GM13977 (cell line): ENCODE measurements at places on chromosomes 3 and 15.

- no peak for DNase-seq
Observed at GRCh38 chr3:118802325-118803095, 232.1 kb downstream of the IGSF11 start.

DNA sequence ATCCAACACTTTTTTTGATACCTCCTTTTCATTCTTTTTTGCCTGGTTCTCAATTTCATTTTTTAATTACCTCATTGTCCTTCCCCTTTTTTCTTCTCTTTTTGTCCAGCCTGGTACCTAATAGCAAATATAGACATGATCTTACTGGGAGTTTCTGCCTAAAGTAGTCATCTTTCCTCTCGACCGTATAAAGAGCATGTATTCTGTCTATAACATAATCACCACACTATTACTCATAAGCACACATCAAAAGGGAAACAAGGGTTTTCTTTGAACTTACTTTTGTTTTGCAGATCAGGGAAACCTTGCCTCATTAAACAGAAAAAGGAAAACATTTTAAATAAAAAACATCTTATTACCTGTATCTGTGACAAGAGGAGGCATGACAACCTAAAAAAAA lies 33.0 kb downstream of the FAM98B start:
- peak; percentile 29 for DNase-seq

DNA sequence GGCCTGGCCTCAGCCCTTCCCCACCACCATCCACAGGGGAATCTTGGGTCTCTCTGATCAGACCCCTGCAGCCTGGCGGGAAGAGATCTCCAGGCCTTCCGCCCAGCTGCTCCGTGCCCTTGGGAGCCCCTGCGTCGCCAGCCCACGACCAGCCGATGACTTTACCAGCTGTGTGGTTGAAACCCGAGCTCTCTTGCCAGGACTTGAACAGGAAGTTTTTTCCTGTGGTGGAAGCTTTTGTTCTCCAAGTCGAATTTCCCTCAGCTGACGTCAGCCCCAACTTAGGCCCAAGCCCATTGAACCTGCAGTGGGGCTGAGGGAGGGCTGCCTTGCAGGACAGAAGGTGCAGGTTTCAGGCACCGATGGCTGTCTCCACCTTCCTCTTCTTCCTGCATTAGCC lies 51.7 kb upstream of the SMAD3 start:
- no peak for DNase-seq

DNA sequence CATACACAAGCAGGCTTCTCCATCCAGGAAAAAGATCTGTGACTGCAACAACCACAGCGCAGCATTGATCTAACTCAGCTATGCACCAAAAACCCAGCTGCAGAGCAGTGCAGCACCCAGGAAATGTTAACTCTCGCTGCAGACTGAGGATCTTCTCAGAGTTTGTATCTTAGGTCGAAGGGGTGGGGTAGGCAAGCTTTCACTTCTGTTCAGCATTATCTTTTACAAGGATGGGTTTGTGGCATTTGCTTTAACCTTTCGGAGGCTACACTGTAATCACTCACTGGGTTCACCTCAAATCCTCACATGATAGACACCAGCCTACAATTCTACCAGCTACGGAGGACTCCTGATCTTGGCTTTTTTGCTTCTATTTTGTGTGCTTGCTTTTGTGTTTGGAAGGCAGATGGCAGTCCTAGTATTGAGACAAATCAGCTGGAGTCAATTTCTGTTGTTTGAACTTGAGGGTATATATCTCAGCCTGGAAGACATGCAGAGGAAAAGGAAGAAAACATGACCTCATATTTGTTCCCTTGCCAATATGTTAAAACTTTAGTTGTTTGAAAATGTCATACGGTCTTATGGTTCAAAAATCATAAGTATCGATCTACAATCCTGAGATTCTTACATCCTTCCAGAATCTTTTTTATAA lies 25.2 kb downstream of the LRRK1 start:
- DNase-seq, result no peak

- DNase-seq, result no peak
Observed at GRCh38 chr3:42639192-42639591, 14.3 kb upstream of the ZBTB47 start.

DNA sequence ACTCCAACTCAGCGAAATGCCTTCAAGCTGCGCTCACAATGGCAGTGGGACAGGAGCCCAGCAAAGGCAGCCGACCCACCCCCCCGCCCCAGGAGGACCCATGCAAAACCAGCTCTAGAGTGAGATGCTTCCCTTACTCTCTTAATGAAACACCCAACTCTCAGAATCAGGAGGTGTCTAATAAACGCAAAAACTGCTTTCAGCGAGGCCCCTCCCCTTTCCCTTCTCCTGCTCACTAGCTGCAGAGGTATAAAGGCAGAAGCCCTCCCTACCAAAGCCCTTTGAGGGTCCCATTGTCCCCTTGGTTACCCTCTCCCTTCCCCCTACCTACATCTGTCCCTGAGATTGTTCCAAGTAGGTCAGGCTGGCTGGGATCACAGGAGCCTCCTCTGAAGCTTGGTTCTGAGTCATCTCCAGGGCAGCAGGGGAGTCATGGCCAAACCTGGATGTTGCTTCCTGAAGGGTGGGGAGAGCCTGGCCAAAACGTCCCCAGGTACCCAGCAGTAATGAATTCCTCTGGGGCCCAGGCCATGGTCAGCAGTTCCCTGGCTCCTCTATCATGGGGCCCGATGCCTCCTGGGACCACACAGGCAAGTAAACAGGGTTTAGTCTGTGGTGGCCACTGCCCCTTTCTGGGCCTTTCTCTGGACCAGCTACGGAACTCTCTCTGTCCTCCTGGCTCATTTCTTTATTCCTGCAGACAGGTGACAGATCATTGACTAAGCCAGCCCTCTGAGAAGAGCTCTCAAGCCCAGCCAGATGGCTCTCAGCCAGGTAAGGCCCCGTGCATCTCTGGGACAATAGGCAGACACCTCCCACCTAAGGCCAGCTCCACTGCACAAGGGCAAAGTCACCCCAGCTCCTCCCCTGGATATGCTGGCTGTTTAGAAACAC lies 8.6 kb downstream of the KLHL25 start:
- DNase-seq, result peak; percentile 19

GRCh38 chr3:21938267-21938681 lies 187.3 kb upstream of the ZNF385D start:
- no peak for DNase-seq

- no peak for DNase-seq
Observed at GRCh38 chr3:126682009-126682408, 22.0 kb upstream of the CHCHD6 start.

GRCh38 chr3:72633121-72633520 lies 215.1 kb downstream of the SHQ1 start:
- DNase-seq, result no peak

DNA sequence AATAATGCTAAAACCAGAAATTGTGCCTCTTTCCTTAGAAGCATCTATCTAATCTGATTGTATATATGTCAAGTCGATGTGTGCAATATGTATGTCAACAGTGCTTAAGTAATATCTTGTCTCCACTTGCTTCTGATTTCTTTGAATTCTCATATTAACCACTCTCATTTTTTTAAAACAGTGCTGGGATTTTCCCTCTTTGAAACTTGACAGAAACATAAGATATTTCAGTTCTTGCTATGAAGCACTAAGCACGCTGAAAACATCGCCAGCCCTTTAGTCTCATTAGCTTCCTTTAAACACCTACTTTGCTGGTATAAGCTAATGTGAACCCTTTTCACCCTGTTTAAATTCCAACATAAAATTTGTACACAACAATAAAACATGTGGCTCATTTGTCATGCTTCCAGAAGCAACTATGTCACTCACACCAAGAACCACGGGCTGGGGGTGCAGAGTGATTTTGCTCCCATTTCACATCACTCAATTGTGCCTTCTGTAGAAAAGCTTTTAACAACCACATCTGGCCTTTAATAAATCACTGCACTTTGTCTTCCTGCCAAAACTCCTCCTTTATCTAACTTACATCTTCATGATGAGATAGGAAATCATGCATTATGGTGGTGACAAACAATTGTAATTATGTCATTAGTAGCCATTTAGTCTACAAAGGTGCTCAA lies 185.2 kb downstream of the FOXP1 start:
- DNase-seq, result peak; percentile 16

DNA sequence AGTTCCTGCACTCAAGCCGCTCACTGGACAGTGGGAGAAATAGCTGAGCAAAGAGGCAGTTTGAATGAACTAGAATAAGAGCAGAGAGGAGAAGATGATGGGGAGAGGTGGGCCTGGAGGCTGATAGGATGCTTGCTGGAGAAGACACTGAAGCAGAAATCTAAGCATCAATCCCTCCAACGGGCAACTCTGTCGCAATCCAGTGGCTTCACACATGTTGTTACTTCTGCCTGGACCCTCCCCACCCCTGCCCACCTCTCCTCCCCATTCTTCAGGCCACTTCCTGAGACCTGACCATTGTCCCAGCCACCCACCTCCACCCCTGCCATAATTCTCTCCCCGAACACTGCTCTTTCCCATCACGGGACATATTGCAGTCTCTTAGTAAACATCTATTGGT lies 76.0 kb downstream of the SRGAP3 start:
- DNase-seq, result no peak

DNA sequence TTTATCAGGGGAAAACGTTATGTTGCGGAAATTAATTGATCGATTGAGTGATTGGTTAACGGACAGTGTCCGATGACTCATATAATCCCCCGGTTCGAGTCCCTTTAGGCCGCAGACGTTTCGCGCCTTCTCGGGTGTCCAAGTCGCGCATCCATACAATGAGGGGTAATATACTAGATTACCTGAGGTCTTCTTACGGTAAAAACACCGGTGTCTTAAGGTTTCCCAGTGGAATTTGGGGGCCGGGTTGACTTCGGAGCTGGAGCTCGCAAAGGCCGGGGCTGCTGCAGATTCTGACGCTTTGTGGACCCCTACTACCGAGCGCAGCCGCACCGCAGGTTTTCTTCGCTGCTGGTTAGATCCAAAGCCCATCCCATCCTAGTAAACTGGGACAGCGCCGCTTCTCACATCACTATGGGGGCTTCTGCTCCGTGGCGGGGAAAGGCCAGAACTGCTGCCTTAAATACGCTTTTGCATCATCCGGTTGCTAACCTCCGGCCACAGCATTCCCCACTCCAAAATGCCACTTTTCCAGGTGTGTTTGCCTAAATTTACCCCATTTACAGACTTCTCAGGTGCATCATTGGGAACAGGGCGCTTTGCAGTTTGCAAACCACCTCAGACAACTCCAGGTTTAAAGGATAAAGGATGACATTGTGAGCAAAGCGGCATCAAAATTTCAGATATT lies 858 bp upstream of the SACM1L start:
- peak; percentile 55 for DNase-seq

GRCh38 chr15:92451225-92451825 lies 57.6 kb downstream of the ST8SIA2 start:
- no peak for DNase-seq

GRCh38 chr3:114718898-114719210 lies 425.0 kb downstream of the TIGIT start:
- DNase-seq, result no peak

DNA sequence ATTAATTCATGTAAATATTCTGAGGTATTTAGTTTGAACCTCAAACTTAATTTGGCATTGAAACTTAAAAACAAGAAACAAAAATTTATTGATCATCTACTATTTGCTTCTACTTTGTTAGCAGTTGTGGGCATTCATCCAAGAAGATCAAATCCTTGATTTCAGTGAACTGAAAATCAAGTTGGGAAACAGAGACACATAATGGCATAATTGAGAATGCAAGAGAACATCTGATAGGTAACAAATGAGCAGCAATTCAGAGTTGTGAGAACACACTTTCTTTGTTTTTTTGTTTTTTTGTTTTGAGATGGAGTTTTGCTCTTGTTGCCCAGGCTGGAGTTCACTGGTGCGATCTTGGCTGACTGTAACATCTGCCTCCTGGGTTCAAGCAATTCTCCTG lies 33.9 kb upstream of the MED12L start:
- DNase-seq, result no peak

- no peak for DNase-seq
Observed at GRCh38 chr3:49343163-49343562, 3.3 kb upstream of the USP4 start.

DNA sequence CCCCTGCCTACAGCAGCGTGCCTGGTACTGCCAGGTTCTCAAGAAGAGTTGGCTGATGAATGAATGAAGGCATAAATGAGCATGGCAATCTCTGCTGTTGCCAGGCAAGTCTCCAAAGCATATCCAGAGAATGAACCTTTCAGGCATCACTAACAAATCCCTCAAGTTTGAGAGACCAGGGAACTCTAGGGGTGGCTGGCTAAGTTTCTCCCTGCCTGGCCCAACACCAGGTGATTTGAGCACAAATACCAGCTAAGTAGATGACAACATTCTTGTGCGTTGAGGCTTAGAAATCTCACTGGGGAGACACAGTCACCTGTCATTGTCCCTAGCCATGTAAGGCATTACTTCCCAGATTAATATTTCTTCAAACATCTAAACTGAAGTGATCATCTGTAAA lies 81.4 kb upstream of the PTX3 start:
- no peak for DNase-seq

GRCh38 chr3:58776231-58776630 lies 109.7 kb upstream of the FAM3D start:
- no peak for DNase-seq

DNA sequence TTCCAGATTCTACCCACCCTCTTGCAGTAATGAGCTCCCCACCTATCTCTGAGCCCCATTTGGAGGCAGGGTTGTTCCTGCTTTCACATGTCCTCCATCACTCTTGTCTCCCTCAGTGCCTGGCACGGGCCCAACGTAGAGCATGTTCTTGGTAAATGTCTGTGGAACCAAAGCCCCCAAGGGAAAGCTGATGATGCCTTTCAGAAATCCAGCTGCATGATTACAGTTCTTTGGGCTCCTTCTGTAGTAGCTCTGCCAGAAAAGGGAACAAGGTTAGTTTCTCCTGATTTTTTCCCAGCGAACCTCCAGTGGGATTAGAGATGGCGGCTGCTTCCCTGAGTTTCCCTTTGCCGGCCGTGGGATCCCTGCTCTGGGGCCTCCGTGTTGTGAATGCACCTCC lies 39.3 kb downstream of the CGNL1 start:
- DNase-seq, result no peak

- no peak for DNase-seq
Observed at GRCh38 chr15:69862540-69862939, 235.2 kb downstream of the TLE3 start.

GRCh38 chr3:126523745-126524428 lies at the start of gene CHST13:
Gene CHST13 (plus strand): TSS chr3:126524155. CDS start chr3:126524333, 178 bp downstream.
- DNase-seq, result no peak

GRCh38 chr3:175267121-175267531 lies 408.0 kb downstream of the NAALADL2 start:
- no peak for DNase-seq

DNA sequence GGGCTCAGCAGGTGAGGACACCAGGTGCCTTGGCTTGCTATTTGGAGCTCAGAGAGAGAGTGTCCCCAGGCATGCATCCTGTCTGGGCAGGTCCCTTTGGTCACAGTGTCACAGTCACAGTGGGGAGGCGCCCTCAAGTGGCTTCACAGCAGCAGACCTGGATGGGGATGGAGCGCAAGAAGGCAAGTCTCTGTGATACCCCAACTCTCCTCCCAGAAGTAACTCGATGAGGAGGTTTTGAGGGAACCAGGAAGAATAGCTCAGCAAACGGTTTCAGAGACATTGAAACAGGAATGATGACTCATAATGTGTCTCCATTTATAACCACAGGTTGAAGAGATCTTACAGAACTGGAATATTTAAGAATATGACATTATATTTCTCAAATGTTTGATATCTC lies 66.5 kb upstream of the SH3GL3 start:
- peak; percentile 85 for DNase-seq

GRCh38 chr15:74768771-74769342 lies 13.0 kb upstream of the CSK start:
- peak; percentile 85 for DNase-seq

GRCh38 chr3:46844397-46844796 lies 18.8 kb downstream of the MYL3 start:
- DNase-seq, result no peak
